ENCODE measurements at places on chromosomes 16 and 17.

DNA sequence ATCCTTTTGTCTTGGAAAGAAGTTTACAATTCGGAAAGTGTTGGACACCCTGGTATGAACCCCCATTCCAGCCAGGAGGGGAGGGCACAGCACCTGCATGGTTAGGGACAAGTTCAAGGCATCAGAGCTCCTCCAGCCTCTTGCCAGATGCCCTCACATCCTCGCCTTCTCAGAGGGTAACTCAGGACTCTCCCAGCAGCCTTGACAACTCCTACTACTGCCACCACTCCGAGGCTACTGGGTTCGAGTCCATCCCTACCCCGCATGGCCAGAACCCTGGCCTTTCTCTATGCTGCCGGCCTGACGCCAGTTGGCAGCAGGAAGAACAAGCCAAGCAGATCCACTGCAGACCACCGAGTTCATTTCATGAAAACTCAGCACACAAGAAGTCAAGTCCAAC lies 34.1 kb downstream of the AXIN2 start:
- DNase-seq: no peak

GRCh38 chr17:40498281-40499084 lies 2.9 kb downstream of the TNS4 start:
- no peak for DNase-seq

- no peak for DNase-seq
These were observed 49.0 kb downstream of the YPEL2 start for GRCh38 chr17:59380474-59380873.

DNA sequence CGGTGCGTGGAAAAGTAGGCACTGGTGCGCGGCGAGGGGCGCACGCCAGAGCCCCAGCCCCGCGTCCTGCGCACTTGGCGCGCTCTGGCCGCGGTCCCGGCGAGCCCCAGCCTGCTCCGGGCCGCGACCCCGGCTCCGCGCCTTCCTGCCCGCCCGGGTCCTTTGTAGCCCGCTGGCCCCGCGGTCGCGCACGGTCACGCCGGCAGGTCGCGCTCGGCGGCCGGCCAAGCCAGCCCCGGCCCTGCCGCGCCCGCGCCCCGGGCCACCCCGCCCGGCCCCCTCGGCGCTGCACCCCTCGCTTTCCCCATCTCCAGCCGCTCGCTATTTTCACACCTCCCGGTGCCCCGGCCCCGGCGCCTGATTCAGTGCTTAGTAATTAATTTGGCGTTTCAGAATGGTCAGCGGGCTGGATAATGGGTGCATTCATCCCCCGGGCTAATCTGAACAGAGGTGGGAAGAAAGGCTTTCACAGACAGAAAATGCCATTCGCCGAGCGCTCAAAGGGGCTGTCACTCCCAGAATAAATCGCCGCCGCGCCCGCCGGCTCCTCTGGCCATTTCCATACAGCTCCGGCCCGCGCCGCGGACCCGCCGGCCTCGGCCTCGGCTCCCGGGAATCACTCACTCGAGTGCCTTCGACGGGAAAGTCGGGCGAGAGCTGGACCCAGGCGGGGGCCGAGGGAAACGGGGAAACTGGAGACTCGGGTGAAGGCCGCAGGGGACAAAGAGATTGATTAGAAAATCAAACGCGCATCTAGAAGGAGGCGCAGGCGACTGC lies 17.8 kb upstream of the NTN1 start:
- no peak for DNase-seq

GRCh38 chr17:38751808-38752307 lies 683 bp upstream of the PSMB3 start:
- DNase-seq: peak; percentile 72

DNA sequence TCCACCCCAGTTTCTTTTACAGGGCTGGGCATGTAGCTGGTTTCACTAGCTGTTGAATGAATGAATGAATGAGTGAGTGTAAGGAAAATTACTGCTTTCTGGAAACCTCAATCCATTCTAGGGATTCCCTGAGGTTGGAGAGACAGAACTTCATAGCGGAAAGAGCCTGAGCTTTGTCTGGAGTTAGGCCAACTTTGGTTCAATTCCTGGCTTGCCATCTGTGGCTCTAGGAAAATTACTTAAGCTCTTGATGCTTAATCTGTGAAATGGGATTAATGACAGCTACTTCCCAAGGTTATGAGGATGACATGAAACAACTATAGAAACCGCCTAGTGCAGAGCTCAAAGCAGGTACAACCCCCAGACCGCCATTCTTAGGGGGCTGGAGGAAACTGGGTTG lies 76.3 kb upstream of the AXIN2 start:
- DNase-seq: no peak

DNA sequence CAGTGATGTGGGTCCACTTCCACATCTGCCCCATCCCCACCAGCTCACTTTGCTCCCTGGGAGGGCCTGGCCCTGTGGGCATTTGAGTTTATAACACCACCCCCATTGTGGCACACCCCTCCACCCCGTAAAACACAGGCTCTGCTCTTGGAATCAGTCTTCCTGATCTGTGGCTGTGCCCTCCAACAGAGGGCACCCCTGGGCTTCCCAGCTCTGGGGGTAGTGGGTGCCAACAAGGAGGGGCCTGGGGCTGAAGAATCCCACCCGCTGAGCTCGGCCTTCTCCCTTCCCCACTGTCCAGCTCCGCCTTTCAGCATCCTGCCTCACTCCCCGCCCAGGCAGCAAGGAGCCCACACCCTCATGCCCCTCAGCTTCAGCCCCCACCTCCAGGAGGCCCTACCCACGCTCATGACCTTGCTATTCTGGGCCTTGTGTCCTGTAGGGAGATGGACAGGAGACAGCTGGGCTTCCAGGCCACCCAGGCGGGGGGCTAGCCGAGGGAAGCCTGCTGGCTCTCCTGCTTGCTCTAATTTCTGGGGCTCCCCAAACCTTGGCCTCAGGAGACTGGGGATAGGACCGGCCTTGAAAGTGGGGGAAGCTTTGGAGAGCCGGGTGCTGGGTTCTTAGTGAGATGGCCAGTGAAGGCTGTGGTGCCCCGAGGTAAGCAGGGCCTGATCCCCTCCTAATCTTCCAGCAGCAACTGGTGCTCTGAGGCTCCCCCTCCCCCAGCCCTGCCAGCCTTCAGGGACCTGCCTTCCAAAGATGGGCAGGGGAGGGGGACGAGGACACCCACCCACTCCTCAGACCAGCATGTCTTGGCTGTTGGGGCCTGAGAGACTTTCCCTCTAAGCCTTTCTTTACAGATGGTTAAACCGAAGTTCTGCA lies 2.9 kb upstream of the ATP2A1 start:
- DNase-seq: no peak

- no peak for DNase-seq
These were observed 4.6 kb downstream of the PRSS8 start for GRCh38 chr16:31130899-31131298.

- no peak for DNase-seq
These were observed 73.6 kb downstream of the GPRC5B start for GRCh38 chr16:19810817-19811731.

- no peak for DNase-seq
These were observed 11.8 kb downstream of the PLCG2 start for GRCh38 chr16:81790830-81791435.

GRCh38 chr17:66549731-66550207 lies 247.4 kb downstream of the PRKCA start:
- DNase-seq: no peak

DNA sequence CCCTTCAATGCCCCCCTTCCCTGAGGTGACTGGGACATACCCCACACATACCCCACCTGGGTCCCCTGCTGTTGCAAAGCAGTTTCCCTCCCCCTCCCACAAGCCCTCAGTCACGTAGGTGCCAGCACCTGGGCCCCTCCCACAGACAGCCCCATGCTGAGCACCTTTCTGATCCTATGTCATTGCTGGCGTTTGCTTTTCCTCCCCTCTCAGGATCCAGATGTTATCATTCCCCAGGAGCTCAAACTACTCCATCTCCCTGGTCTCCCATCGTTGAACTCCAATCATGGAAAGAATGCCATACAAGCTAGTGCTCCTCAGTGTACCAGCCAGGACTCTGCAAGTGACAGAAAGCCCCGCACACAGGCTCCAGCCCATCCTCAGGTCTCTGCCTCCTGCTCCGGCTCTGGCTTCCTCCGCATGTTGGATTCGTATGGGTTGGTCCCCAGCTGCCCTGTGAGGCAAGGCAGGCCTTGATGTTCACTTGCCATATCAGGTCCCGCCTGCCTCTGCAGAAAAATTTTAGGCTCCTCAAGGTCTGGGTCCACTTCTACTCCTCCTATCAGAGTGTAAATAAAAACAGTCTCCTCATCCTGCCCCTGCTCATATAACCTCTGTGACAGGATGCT lies 31.4 kb upstream of the MED9 start:
- no peak for DNase-seq

- DNase-seq: no peak
These were observed 9.0 kb upstream of the MYCBPAP start for GRCh38 chr17:50499270-50499669.

DNA sequence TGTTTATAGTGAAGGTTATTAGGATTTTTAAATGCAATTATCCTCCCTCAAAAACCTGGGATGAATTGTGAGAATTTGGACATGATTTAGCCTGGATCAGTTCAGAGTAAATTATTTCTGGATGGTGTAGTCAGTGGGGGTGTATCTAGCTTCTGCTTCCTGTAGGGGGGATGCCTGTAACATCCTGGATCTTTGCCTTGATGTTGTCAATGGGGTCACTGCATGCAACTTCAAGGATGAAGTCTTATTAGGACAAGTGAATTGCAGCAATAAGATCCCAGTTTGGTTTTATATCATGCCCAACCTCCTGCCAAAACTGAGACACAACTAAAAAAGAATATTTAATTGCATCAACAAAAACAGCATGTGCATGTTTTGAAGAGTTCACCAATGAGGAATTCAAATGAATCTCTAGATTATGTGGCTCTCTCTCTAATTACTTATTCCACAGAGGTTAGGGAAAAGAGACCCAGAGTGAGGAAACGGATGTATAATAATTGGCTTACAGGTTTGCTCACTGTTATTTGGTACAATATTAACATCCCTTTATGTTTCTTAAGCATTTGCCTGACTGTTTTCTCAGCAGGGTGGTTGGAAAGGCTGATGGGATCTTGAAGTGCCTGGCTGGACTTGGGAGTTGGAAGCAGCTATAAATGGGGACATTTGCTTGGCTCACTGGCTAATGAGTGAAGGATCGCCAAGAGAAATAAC lies 159.8 kb downstream of the HS3ST3B1 start:
- no peak for DNase-seq

DNA sequence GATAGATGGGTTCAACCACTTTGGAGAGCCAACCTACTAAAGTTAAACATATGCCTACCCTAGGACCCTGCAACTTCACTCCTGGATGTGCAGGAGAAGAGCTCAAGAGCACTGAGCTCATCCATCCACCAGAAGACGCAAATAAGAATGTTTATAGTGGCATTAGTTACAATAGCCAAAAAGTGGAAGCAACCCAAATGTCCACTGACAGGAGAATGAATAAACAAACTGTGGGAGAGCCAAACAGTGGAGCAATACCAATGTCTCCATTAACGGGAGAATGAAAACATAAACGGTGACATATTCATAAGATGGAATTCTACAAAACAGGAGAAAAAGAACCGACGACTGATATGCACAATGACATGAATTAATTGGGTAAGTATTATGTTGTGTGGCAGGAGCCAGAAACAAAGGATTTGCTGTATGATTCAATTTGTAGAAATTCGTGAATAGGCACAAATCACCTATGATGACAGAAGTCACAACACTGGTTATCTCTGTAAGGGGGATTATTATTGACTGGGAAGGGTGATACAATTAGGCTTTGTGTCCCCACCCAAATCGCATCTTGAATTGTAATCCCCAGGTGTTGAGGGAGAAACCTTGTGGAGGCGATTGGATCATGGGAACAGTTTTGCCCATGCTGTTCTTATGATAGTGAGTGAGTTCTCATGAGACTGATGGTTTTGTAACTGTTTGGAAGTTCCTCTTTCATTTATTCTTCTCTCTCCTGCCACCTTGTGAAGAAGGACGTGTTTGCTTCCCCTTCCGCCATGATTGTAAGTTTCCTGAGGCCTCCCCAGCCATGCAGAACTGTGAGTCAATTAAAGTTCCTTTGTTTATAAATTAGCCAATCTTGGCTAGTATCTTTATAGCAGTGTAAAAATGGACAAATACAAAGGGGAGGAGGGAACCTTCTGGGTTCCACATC lies 57.9 kb upstream of the PLCG2 start:
- no peak for DNase-seq

DNA sequence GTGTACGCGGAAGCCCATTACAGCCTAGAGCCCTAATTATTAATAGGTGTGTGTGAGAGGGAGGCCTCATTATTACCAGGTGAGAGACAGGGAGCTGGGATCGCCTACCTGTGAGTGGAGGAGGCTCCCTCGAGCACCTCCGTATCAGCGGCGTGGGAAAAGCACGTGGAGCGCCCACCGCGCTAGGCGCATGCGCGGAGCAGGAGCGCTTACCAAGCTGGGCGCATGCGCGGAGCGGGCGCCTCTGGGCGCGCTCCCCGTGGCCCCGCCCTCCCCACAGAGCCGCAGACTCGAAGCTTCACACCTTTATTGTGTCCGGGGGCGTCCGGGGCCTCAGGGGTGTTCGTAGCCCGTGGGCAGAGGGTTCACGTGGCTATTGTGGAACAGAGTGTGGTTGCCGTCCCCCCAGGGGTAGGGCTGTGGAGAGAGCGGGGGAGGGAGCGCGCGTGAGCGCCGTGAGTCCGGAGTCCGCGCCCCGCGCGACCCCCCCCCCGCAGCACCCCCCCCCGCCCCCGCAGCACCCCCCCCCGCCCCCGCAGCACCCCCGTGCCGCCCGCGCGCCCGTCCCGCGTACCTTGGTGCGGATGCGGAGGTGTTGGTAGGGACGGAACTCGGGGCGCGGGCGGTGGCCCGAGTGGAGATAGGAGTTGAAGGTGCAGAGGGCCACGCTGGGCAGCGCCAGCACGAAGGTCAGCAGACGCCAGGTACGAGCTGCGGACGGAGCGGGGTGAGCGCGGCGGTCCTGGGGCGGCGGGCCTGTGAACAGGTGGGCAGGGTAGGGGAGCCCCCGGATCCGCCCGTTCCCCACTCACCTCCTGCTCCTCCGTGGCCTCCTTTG lies 500 bp downstream of the COX6A2 start:
- DNase-seq: peak; percentile 36

DNA sequence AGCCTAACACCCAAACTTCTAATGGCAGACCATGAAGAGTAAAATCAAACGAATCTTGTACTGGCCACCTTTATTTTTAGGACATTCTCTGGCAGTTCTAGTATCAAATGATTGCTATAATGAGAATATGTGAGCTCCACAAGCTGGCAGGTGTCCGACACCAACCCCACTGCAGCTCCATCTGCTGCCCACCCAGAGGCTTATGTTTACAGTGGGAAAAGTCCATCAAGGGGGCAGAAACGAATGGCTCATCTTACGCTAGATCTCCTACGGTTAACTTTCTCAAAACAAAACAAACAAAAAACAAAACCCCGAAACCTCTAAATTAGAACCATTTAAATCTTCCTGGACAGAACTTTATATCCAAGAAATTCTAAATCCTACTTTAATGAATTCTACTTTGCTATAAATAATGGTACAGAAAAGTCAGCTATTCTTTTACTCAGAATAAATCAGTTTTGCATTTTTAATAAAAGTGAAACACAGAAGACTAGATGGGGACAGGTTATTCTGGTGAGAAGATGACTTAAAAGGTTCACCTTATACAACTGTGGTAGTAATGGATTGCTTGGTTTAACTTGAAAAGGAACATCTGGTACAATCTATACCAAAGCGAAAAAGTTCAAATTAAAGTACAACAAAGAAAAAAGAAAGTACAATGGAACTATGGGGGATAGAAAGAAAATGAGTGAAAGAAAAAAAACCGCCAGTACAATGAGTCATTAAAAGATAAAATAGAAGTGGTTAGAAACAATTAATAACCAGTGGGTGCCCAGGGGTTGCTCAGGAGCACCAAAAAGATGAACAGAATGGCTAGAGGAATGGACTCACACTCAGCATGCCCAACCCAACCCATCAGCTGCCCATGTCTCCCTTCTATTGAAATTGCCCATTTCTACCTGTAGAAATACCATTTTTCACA lies 40.2 kb downstream of the GRB2 start:
- no peak for DNase-seq

All from stimulated activated CD8-positive, alpha-beta memory T cell treated with anti-CD3 and anti-CD28 coated beads, Interleukin-4, amount 100 ng/mL, for 1 hour (primary cell).